ENCODE measurements at places on chromosomes 12 and 14.
A peak's percentile ranks its signal among the peaks of the same experiment; 100 is the strongest.

DNA sequence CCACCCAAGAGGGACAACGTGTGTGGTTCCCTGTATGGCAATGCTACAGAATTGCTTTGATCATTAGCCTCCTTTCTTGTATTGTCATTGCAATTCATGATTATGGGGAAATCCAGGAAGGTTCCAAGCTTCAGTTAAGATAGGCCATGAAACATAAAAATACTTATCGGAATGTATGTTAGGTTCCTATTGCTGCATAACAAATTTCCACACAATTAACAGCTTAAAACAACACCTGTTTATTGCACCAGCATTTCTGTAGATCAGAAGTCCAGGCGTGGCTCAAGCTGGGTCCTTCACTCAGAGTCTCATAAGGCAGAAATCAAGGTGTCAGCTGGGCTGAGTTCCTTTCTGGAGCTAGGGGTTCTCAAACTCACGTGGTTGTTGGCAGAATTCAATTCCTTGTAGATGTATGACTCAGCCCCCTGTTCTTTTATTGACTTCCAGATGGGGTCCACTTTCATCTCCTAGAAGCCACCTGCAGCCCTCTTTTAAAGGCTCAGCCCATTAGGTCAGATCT is 365.6 kb upstream of the TMPO start:
- DNase-seq: no peak

DNA sequence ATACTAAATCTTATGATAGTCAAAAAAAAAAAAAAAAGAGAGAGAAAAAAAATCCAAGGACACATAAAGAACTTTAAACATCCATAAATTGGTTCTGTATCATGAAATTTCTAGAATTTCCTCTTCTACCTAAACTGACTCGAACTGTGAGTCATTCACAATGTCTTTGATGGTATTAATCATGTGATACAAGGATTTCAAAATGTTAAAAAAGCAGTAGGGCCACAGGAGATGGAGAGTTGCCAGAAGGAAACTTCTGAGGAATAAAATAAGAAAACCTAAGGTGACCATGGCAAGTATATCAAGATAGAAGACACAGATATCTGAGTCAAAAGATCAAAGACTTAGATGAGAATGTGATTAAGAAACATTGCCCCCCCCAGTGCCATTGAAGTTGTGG is 1320.9 kb upstream of the FLRT2 start:
- no peak for DNase-seq

- no peak for DNase-seq
Observed at GRCh38 chr12:22051114-22051698, 5.2 kb downstream of the CMAS start.

DNA sequence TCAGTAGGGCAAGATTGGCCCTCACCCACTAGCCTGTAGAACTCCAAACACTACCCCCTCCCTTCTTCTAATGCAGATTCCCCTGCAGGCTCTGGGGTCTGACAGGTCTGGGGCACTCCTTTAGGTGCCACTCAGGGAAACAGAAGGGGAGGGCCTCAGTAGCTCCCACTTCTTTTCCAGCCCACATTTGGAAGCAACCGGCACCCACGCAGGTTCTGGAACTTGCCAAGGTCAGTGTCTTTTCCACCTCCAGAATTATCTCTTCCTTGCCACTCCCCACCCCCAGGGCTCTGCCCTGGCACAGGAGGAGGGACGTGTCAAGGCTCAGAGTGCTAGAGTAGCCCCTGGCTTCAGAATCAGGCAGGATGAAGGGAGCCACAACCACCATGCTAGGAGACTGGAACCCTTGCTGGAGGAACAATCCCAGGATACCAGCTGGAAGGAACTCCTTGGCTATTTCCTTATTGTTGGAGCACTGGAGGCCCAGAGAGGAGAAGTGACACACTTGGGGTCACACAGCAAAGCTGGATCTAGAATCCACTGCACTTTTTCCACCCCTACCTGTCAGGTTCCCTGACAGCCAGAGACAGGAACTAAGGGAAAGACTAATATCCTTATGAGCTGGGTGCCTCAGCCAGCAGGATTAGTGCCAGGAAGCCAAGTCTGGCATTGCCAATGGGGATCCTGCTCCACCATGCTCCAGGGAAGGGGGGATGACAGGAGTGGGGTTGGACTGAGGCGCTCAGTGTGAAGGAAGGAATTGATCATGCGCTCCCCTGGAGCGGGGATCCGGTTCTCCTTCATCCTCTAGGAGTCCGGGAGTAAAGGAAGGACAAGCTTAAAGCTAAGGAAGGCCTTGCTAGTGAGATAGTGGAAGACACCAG is 1.8 kb upstream of the FIGNL2 start:
- DNase-seq: no peak

DNA sequence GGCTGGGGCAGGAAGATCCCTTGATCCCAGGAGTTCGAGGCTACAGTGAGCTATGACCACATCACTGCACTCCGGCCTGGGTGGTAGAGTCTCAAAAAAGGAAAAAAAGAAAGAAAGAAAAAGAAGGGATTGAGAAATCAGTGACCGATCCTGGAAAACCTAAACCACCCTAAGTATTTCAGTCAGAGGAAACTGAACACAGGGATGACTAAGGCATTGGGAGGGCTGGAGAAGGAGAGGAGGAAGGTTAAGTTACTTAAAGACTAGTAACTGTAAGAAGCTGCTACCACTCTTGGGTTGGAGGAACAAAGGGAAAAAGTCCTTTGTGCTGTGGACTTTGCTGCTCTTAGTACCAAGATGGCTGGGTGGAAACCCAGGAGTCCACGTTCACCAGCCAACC is 10.6 kb downstream of the HHIPL1 start:
- no peak for DNase-seq

DNA sequence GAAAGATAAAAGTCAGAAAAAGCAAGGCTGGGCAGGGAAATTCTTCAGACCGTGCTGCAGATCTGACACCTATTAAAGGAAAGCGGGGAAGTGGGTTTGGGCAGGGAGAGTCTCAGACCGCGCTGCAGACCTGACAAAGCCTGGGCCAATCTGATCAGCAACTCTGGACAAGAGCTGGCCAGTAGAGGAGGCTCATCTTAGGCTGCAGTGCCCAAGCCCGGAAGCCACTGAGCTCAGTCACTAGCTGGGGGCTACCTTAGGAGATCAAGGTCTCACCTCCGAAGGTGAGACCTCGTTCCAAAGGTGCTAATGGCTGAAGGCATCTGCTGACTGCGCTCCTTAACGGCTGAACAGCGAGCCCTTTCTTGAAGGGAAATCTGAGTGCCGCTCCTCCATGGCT is 60.2 kb downstream of the SINHCAF start:
- no peak for DNase-seq

GRCh38 chr12:14656846-14657245 is 39.6 kb downstream of the GUCY2C start:
- no peak for DNase-seq

DNA sequence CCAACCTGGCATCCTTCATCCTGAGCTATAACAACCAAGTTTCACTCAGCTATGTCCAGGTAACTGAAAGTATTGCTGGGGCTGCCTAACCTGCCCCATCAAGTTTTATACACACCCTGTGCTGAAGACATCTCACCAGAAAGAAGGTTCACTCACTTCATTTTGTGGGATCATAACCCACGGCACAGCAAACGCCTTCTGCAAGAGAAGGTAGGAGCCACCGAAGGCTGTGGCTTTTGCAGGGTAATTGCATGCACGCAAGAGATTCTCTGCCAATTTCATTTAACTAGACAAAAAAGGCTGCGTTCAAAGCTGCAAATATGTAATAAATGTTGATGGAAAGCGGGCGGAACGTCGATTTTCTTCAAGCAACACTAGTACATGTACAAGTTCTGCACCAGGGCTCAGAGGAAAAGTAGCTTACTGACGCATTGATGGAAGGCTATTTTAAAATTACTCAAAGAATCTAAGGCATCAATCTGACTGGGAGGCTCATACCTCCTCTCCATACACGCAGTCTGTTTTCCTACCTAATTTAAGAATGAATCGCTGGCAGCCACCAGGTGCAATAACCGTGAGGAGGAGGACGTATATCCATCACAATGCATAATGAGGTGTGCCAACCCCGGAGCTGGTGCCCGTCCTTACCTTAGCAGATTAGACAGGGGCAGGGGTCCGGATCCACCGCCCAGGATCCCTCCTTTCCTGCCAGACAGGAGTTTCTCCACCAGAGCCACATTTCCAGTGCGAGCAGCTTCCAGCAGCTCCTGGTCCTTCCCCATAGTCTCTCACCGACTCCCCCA is 1.1 kb downstream of the ANKS1B start:
- peak; percentile 71 for DNase-seq

DNA sequence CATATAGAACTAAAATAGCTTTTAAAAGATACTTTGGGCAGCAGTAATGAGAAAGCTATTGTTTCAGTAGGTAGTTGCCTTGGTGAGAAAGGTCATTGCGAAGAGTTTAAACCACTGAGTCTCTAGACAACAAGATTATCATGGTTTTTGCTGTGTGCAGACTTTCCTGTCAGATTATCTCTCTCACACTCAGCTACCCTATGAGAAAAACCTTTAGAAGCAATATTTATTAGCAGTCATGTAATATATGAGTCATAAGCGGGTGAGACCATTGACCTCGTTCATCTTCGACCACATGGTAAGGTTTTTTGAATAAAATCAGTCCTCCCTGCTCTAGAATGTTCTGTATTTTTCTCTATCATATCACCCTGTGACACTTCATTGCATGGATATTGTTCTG is 59.9 kb downstream of the GPR65 start:
- no peak for DNase-seq

GRCh38 chr12:6442836-6443235 is 1.9 kb upstream of the CD27 start:
- DNase-seq: no peak

GRCh38 chr12:89481213-89481914 is 43.2 kb downstream of the GALNT4 start:
- peak; percentile 7 for DNase-seq

GRCh38 chr14:23763394-23763793 is 127.2 kb downstream of the DHRS2 start:
- no peak for DNase-seq

DNA sequence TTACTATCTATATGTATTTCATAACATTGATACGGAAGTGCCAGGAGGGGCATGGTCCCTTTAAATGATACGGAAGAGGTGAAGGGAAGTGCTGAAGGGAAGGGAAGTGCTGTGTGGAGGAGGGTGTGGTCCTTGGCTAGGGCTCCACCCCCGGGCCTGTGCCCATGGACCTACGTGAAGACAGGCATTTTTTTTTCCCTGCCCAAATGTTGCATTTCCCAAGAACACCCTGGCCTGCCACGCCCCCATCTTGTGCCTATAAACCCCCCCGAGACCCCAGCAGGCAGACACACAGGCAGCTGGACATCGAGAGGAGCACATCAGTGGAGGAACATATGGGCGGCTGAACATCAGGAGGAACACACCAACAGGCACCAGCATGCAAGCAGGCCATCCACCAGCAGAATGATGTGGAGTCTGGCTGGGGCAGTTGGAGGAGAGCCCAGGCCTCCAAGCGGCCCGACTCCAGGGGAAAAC is 134.1 kb downstream of the SLC41A2 start:
- peak; percentile 100 for DNase-seq

DNA sequence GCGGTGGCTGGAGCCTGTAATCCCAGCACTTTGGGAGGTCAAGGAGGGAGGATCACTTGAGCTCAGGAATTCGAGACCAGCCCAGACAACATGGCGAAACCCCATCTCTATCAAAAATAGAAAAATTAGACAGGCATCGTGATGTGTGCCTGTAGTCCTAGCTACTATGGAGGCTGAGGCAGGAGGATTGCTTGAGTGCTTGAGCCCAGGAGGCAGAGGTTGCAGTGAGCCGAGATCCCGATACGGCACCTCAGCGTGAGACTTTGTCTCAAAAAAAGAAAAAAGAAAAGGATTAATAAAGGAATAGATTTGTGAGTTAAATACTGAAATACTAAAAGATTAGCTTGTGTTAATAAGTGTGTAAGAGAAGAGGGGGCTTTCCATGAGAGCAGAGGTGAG is 29.4 kb downstream of the RPGRIP1 start:
- DNase-seq: no peak

DNA sequence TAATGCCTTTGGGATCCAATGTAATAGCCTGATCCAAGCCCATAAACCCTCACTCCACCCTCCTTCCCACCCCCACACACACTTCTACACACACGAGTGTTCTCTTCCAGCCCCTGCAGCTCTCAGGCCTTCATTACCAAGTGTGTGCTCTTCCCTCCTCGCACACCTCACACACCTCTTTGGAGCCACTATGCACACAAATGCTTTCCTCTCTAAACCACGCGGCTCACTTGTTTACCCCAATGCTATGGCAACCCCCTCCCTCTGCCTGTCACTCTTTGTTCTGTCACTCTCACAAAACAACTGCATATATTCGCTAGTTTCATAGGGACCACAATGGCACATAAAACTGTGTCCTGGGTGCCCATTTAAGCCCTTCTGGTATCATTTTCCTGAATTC is 35.1 kb downstream of the PPP2R5E start:
- no peak for DNase-seq

DNA sequence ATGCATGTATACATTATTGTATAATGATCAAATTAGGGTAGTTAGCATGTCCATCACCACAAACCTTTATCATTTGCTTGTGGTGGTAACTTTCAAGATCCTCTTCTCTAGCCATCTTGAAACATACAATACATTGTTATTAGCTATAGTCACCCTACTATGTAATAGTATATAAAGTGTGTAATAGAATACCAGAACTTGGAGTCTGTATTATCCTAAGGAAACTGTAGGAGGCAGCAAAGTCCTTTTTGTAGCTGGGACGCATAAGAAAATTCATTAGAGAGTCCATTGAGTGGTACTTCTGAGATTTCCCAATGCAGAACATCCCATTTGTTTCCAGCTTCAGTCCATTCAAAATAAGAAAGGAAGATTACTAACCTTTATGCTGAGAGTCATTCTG is 325.9 kb upstream of the LRFN5 start:
- no peak for DNase-seq

- no peak for DNase-seq
Observed at GRCh38 chr12:91377436-91377835, 194.8 kb upstream of the DCN start.

DNA sequence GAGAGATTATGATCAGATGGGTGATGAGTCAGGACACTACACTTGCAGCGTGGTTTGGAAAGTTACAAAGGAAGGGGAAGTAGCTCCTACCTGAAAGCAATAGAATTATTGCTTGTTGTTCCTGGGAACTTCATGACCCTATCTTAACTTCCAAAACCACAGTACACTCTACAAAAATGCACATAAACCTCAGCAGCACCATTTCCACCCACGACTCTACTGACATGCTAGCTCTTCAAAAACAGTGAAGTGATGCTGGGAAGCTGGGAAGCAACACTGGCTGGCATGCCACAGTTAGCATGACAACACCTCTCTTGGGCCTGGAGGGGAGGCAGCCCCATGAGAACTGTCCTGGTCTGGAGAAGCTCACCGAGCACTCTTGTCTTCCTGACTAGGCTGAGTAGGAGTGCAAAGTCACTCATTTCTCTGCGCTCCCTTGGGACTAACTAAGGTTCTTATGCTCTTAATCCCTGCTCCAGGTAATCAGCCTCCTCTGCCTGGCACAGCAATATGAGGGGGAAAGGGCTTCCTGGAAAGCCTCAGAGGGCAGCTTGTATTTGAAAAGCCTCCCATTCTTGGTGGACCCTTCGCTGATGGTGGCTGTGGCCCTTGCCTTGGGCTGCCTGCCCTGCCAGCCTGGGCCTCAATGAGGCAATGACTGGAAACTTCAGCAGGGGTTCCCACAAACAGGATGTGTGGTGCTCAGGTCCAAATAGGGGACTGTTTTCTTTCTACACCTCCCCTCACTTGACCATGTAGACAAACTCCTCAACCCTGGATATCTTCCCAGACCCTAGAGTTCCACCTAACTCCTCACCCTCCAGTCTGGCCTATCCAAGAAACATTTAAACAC is 1.2 kb downstream of the KRT3 start:
- DNase-seq: no peak

GRCh38 chr12:48932878-48933277 is 7.6 kb upstream of the FKBP11 start:
- DNase-seq: no peak

GRCh38 chr12:119730381-119730780 is 62.4 kb downstream of the PRKAB1 start:
- DNase-seq: no peak
